Activated naive CD4-positive, alpha-beta T cell treated with Interleukin-2 at 50 U/mL for 16 hours (primary cell): ENCODE measurements at places on chromosomes 2 and 18.

GRCh38 chr2:108961796-108962195 lies 27.2 kb downstream of the EDAR start:
- no peak for DNase-seq

DNA sequence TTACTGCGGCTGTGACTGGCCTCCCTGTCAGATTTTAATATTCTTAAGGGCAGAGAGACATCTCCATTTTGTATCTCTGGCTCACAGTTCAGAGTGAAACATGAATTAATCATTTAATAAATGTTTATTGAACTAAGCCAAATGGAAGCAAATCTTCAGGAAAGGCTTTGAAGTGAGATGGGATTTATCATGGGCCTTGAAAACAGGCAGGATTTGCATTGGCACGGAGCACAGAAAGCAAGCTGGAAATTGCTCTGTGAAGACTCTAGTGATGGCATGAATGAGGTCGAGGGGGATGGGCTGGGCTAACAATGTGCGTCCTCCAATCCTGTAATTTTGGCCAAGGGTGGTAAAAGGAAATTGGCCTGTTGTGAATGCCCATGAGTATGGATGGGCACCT lies 369.8 kb upstream of the SOX11 start:
- no peak for DNase-seq

DNA sequence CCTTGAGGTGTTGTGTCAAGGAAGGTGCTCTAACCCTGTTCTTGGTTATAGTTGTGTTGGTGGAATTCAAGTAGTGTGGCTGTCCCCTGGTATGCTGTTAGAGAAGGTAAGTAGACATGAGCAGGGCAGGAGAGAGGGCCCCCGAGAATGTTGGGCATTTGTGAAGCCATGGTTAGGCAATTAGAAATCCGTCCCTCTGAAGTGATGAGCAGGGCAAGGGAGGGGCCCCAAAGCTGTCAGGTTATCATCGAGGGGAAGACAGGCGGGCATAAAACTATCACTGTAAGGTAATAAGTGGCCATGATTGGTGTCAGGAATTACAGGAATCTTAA lies 5.2 kb downstream of the XRCC5 start:
- DNase-seq: no peak

GRCh38 chr2:123364243-123364896 lies 660.7 kb upstream of the CNTNAP5 start:
- DNase-seq: no peak
